Stimulated activated CD4-positive, alpha-beta T cell treated with anti-CD3 and anti-CD28 coated beads, Interleukin-2, amount 100 ng/mL, for 48 hours (primary cell): ENCODE measurements at places on chromosomes 1 and 21.

GRCh38 chr1:204453141-204453772 lies 41.3 kb downstream of the PIK3C2B start:
- DNase-seq: no peak

DNA sequence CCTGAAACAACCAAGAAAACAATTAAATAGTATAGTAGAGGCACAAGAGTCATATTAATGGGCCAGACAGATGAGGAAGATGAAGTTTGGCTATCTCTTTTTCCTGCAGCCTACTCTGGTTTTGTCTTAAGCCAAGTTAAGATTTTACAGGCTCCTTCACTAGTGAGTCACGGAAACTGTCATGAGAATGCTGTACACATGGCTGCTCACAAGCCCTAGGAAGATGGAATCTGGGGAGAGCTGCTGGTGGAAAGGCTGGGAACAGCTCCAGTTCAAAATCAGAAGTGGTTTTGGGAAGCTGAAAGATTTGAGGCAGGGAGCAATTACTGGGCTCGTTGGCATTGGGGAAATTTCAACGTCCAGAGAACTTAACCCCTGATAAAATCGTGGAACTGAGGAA lies 46.4 kb upstream of the S1PR1 start:
- no peak for DNase-seq

DNA sequence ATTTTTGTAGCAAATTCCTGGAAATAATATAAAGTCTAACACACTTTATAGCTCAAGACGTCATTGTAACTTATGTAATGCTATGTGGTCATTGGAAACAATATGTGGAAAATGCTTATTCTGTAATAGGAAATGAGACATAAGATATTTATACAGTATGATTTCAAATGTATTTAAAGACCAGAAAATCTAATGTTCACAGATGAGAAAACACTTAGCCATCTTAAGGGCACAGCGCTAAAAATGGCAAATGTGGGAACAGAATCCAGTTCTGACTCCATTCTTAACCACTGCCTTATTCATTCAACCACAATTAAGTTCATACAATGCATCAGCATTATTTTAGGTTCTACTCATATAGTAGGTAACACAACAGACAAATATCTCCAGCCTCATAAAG lies 12.5 kb downstream of the CSDE1 start:
- no peak for DNase-seq

- no peak for DNase-seq
Measured at GRCh38 chr1:180183426-180183825, 28.8 kb downstream of the QSOX1 start.

DNA sequence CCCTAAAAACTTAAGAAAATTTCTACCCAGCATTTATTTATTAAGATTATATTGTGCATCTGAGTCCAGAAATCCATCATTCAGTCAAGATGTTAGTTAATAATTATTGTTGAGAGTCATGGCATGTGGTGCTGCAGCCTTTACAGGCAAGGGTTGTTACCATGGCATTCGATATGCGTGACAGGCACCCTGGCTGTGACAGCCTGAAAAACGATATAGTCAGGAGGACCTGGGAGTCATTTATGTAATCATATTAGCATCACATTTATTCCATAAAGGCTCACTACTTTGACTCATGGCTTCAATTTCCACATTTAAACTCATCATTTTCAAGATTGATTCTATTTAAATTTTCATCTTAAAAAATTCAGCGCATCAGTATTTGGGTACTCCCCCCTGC lies 68.0 kb downstream of the CACHD1 start:
- no peak for DNase-seq

DNA sequence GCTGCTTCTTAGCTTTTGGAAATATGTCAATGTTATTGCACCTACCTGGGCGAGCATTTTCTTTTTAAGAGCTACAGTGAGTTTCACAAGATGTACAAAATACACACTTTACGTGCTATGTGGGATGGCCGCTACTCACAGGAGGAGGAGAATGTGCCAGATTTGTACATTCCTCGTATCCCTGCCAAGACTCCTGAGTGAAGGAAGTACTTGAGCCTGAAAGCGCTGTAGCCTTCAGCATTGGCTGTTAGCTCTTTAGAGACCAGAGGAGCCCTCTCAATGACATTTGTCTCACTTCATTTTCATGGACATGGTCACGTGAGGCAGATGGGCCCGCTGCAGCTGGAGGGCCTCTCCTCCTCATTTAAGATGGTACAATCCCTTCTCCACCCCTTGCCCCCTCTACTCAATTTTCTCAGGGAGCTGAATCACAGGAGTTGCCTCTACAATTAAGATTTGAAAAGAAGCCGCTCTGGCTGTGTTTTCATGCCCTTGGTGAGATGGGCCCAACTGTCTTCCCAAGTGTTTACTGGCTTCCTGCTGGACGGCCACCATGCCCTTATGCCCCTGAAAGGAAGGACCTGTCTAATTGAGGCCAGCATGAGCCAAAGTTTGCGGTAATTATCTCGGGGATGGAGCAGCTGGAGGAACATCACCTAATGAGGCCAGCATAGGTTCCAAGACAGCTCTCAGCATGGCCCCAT lies 442.6 kb downstream of the PRDM2 start:
- DNase-seq: no peak

DNA sequence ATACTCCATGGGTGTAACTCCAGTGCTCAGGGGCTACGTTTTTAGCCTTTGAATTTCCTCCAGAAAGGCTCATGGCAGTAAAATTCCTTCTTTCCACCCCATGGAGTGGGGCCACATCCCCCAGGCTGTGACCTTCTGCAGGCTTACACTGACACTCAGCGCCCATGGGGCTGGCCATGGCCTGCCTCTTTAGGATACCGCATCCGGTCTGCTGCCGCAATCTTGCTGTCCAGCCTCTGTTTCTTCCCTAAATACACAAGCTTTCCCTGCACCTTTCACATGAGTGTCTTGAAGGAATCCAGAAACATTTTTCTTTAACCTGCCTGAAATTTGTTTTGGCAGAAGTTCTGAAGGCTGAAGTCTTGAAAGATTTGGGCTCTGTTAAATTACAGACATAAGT lies 170.5 kb downstream of the NTMT2 start:
- no peak for DNase-seq

GRCh38 chr1:194787001-194787400 lies 1600.6 kb upstream of the B3GALT2 start:
- no peak for DNase-seq

GRCh38 chr1:69947837-69948236 lies 257.5 kb downstream of the LRRC40 start:
- no peak for DNase-seq

DNA sequence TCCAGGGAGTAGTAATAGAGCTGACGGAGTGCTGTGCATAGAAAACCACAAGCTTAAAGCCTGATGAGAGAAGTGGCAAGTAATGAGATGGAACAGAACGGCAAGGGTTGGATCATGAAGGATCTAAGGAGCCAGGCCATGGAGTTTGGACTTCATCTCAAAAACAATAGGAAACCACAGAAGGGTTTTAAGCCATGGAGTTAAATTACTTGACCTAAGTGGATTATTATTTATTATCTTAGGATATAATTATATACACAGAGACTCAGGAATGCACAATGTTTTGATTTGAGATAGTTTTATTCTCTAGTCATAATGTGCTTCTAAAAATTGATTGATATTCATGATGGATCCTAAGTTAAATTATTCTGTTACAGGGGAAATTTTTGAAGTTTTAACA lies 242.4 kb downstream of the PLPP3 start:
- no peak for DNase-seq

GRCh38 chr1:7313081-7313546 lies 458.0 kb upstream of the VAMP3 start:
- no peak for DNase-seq

DNA sequence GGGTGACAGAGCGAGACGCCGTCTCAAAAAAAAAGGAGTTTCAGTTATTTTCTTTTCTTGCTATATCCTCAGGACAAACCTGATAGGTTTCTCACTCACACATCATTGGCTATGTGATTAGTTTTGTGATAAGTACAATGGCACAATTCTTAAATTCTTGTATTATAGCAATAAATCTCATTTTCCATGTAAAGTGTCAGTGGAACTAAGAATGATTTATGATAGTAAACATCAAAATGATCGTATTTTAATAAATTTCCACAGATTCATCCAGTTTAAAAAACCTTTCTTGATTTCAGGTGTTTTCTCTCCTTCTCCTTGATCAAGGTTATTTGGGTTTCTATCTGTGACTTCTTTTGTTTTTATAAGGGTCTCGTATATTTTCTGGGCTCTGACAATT lies 3.5 kb downstream of the DNAJC28 start:
- DNase-seq: no peak

- DNase-seq: no peak
Measured at GRCh38 chr1:30768830-30769718, 11.5 kb upstream of the LAPTM5 start.

GRCh38 chr1:1920608-1921458 lies 1.8 kb upstream of the TMEM52 start:
- no peak for DNase-seq

- no peak for DNase-seq
Measured at GRCh38 chr21:38820471-38821239, 14.9 kb downstream of the ETS2 start.

DNA sequence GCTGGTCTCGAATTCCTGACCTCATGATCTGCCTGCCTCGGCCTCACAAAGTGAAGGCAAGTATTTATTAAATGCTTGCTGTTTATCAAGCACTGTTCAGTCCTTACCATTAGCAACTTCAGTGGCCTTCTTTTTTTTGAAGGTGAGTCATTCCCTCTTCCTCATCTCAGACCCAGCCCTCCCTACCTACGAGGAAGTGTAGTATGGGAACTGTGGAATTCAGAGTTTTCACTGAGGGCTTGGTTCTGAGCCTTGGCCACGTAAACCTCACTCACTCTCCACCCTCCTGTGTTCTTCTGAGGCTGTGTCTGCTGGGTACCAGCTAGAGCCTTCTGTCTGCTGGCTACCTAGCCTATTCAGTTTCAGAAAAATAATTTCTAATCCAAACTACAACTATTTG lies 218.3 kb upstream of the SGIP1 start:
- DNase-seq: no peak

- no peak for DNase-seq
Measured at GRCh38 chr1:185632659-185633423, 101.3 kb upstream of the HMCN1 start.

- DNase-seq: no peak
Measured at GRCh38 chr1:53600561-53600960, 138.4 kb downstream of the GLIS1 start.
